ENCODE measurements at places on chromosomes 2 and 18.

- no peak for DNase-seq
Measured at GRCh38 chr18:35153609-35154272, 87.1 kb upstream of the ZNF397 start.

DNA sequence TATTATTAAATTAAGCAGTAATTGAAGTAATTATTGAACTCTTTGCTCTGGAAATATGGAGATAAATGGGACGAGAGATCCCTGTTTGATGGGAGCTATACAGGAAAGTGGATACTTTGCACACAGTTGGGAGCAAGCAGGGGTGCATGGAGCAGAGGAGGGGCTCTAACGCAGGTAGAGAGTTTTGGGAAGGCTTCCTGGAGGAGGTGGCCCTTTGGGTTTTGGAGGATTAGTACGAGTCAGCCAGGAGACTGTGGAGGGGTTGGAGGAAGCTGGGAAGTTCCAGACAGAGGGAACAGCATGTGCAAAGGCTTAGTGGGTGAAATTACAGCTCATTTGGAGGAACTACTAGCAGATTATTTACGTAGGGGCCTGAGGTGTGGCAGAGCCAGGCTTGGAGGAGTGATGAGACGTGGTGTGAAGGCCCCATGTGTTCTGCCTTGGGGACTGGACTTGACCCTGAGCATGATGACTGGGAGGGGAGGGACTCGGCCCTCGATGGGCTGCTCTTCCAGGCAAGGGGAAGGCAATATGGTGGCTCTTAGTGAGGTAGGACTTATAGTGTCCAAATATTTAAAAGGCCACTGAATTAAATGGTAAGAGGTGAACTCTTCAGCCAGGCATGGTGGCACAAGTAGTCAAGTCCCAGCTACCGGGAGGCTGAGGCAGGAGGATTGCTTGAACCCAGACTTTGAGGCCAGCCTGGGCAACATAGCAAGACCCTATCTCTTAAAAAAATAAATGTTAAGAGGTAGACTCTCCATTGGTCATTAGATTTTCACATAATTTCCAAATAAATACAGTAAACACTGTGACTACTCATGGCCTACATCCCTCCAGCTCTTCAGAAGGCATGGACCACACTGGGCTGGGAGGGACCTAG, 30.2 kb downstream of the GREB1 start:
- no peak for DNase-seq

DNA sequence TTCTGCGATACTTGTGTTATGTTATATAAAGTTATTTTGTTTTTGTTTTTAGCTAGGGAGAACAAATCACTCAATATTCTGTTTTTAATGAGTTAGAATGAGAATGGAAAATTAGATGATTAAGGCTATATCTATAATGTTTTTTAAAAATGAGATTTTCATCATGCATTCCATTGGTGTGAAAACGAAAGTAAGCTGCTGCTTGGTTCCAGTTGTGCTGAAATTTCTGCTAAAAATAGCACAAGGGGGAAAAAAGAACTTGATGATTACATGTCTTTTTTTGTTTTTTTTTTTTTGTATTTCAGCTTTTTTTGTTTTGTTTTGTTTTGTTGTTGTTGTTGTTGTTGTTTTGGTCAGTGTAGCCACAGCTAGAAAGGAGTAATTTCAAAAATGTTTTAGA, 242.6 kb upstream of the KCNJ3 start:
- peak; percentile 31 for DNase-seq

GRCh38 chr2:162123806-162124758, 28.0 kb downstream of the GCG start:
- peak; percentile 75 for DNase-seq

DNA sequence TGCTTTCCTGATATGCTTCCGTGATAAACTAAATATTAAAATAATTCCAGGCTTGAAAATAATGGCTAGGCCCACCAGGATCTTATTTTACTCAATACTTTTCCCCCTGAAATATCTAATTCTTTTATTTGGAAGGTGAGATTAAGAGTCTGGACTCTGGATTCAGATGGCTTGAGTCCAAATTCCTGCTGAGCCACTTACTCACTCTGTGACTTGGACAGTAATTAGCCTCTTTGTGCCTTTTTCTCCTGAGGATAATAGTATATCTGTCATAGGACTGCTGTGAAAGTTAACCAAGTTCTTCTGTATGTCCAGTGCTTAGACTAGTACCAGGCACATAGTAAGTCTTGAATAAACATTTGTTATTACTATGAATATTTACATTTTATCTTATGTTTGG, 127.3 kb upstream of the ERBB4 start:
- no peak for DNase-seq
